ENCODE measurements at places on chromosomes 5 and 9.

DNA sequence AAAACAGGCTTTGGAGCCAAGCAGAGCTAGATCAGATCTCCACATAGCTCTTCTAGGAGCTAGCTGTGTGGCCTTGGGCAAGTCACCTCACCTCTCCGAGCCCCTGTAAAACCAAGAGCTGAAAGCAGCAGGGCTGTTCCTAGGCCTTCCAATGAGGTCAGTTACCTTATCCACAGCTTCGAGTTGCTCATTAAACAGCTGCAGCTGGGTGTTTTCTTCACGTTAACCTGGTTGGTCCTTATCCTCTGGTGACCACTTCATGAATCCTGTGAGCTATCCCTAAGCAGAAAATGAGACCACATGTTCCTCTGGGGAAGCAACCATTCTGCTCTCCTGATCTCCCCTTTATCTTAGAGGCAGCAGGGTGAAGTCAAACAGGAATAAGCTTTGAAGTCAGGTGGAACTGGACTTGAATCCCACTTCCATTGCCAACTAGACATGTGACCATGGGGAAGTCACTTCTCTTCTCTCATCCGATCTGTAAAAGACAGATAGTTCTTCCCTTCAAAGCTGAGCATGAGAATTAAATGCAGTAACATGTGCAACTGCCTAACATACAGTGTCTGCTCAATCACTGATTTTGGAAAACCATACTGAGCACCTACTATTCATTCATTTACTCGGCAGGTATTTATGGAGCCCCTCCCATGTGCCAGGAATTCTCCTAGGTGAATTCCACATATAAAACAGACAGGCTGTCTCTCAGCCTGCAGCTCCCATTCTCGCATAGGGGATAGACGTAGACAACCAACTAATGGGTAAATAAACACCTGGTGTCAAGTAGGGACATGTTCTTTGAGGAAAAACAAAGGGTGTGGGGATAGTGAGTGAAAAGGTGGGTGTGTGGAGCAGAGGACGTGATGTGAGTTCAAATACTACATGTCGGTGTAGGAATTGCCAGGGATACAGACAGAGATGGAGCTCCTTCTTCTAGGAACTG, 111.7 kb upstream of the BOD1 start:
- no peak for DNase-seq

DNA sequence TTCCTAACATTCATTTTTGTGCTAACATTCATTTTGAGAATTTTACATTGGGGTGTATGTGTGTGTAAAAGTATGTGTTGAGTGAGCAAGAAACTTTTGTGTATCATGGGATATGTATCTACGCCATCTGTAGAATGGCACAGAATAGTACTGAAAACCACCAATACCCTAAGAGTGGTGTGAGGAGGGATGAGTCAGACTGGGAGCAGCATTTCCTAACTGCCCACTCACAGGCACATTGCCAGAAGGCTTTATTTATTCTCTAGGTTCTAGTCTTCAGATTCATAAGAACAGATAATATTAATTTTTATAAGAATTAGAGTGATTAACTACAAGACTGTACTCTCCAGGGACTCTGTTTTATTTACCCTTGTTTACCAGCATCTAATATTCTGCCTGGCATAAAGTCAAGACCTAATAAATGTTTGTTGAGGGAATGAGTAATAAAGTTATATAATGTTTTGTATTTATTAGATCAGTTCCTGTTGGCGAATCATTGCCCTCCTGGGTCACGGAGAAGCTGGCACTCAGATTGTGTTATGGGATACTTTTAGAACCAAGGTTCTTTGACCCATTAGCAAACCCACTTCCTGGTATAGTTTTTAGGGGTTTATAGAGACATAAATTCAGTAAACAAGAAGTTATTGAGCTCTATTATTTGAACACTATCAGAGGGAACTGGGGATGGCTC, 159.1 kb upstream of the PPP2R2B start:
- no peak for DNase-seq

DNA sequence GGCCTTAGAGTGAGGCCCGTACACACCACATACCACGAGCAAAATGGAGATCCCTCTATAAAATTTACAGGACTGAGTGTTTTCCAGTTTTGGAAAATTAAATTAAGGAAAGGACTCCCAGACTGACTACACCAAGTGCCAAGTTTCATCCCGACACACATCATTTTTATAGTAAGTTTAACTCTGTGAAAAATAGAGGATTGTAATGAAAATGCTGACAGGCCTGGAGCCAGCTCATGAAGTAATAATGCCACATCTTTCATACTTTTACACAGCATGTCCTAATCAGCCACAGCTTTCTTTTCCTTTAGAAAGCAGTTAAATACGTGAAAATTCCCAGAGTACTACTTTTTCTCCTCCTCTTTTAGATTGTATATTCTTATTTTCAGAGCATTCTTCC, 169.2 kb downstream of the SAXO1 start:
- DNase-seq, result no peak

DNA sequence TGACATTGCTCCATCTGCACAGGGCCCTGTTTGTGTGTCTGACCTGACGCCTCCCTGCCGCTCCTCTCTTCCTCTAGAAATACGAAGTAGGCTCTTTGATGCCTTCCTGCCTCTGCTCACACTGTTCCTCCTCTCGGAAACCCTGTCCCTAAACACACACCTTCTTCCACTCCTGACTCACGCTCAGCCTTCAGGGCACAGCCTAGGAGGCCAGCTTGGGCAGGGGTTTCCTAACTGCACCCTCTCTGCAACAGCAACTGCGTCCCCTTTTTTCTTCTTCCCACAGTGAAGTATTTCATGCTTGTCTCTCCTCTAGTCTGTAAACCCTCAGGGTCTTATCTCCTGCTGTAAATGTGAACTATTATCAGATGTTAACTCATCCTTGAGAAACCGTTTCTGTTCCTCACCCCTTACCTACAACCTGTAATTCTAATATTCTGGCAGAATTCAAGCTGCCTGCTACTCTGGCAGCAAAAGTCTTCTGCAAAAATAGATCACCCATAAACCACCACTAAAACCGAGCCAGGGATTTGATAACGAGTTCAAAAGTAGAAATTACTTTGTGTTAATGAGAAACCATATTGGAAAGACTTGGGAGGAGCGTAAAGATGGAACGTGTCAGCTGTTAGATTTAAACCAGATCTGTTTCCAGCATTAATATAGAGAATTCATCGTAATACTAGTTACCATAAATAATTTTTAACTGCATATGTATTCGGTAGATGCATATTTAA, 100.2 kb downstream of the DAPK1 start:
- no peak for DNase-seq

- peak; percentile 31 for DNase-seq
These were observed 1.2 kb downstream of the SURF4 start for GRCh38 chr9:133374612-133375115.

GRCh38 chr9:16992138-16992537, 121.7 kb upstream of the BNC2 start:
- DNase-seq, result no peak

DNA sequence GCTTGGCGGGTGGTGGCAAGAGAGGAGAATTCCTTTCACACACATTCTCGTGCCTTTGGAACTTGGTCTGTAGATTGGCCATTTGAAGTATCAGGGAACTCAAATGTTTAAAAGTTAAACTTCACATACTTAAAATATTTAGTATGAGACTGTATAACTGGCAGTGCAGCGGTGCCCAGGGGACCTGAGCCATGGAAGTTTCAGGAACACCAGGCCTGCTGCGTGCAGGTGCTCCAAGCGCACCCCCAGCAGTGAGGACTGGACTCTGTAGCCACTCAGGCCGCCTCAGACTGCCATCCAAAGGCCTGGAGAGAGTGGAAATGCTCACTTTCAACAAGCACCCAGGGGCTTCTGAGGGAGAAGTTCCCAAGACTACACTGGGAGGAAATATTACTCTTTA, 273.5 kb upstream of the IRX2 start:
- DNase-seq, result no peak

DNA sequence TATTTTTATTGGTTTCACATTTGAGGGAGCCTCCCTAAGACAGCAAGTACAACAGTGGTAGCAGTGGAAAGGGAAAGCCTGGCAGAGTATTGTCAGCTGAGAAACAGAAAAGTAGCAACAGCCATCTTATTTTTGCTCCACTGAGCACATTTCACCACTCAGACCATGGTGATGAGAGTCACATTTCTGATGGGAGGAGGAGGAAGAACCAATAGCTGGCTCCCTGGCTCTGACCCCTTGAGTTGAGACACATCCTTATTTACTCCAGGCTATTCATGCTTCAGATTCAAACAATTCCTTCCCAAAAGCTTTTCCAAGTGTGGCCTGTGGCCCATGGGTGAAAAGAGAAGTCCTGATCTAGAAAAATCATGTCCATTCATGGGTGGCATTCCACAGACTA, 236.3 kb downstream of the ARHGAP26 start:
- DNase-seq, result peak; percentile 37

DNA sequence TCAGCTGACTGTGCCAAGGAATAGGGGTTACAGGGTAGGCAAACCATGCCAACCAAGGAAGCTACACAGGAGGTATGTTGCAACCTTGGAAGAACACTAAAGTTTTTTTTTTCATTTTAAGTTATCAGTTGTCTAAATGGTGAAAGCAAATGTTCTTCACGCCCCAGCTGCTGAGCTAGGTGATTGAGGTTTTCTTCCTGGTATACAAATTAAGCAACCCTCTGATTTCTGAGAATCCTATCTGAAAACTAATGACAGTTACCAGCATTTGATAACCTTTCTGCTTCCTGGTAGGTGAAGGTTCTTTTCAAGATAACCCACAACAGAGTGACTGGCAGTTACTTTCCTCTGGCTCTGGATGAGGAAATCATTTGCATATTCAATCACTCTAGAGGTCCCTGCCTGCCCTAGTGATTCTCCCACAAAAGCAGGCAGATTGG, 194.9 kb downstream of the ATP10B start:
- DNase-seq, result no peak

DNA sequence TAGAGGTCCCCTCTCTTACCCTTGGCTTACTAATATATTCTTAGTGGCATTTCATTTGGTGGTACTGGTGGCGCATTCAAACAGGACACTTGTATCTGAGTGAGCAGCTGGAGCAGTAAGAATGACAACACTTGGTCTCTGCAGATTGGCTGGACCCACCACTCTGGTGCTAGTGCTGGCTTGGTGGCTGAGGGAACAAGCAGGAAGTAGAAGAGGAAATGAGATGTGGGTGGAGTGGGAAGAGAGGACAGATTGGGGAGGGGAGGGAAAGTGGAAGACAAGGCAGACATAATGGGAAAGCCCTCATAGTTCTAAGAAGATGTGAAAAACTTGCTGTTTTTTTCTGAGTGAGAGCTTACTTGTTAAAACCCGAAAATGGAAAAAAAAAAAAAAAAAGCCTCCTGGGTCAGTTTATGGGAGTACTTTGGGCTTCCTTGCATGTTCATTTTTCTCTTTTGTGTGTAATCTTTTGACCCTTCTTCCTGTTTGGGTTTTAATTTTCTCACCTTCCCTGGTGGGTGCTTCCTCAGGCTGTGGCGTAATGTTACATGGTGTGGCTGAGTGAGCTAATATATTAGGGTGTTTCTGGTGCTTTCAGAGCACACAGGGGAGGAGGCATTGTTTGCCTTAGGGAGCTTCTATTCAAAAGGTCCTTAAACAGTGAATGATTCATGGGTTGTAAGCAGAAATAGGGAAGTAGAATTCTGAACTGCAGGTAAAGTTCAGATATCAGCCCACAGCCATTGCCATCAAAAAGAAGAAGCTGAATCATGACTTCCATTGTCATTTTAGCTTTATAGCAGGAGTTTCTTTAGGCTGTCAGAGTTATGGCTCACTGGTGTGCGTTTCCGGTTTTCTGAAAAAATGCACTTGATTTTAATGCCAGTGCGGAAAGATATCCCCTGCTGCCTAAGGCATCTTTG, 52.3 kb downstream of the TLE4 start:
- peak; percentile 94 for DNase-seq

GRCh38 chr5:157611571-157612476, 36.2 kb upstream of the ADAM19 start:
- peak; percentile 95 for DNase-seq

GRCh38 chr9:98481676-98482075, 226.2 kb upstream of the TBC1D2 start:
- no peak for DNase-seq

DNA sequence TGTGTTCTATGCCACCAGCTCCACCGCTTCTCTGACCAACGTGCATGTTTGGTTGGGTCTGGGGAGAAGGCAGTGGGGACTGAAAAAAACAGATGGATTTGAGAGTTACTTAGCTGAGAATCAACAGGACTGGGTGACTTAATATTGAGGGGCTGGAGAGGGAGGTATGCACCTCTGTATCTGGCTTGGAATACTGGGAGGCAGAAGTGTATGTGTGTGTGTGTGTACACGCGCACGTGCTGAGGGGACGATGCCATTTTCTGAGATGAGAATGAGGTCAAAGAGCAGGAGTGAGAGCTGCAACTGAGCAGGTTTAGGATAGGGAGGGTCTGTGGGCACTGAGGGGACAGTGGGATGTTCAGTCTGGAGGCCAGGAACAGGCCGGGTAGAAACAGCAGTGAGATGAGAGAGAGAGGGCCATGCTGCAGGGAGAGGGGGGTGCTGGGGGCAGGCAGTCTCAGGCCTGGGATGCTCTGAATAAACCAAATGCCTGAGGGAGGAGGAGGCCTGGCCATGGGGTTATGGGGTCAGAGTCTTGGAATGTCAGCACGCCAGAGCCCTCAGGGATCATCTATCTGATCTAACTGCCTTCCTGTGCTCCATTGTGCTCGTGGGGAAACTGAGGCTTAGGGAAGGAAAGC, 14.0 kb downstream of the PDGFRB start:
- no peak for DNase-seq
